Stimulated activated CD4-positive, alpha-beta T cell treated with anti-CD3 and anti-CD28 coated beads, Interleukin-1b, Interleukin-23, amount 100 ng/mL, for 1 hour (primary cell): ENCODE measurements at places on chromosomes 3 and 15.

GRCh38 chr3:18370672-18371071 lies 54.5 kb downstream of the SATB1 start:
- DNase-seq: no peak

- no peak for DNase-seq
Observed at GRCh38 chr3:64150623-64151207, 74.6 kb downstream of the PRICKLE2 start.

GRCh38 chr15:26739791-26740190 lies 33.1 kb downstream of the GABRB3 start:
- DNase-seq: no peak

DNA sequence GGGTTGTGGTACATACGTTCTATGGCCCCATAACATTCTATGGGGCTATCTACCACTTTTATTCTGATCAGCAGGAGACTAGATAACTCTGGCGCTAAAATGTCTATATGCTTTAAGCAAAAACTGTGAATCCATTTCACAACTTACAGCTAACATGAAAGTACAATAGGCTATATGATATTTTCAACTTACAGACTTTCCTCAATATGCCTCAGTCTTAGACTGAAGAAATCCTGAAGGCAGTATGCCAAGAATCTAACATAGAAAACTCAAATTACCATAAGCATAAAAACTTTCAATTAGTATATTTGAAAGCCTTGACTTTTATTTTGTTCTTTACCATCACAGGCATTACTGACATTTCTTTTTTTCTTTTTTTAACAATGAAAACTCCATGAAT lies 81.4 kb downstream of the CBLB start:
- no peak for DNase-seq

- DNase-seq: no peak
Observed at GRCh38 chr15:36313736-36314280, 265.6 kb upstream of the CDIN1 start.
